ENCODE measurements at places on chromosomes 1 and 21.

GRCh38 chr1:200006711-200007110 lies 20.8 kb upstream of the NR5A2 start:
- DNase-seq, result no peak

DNA sequence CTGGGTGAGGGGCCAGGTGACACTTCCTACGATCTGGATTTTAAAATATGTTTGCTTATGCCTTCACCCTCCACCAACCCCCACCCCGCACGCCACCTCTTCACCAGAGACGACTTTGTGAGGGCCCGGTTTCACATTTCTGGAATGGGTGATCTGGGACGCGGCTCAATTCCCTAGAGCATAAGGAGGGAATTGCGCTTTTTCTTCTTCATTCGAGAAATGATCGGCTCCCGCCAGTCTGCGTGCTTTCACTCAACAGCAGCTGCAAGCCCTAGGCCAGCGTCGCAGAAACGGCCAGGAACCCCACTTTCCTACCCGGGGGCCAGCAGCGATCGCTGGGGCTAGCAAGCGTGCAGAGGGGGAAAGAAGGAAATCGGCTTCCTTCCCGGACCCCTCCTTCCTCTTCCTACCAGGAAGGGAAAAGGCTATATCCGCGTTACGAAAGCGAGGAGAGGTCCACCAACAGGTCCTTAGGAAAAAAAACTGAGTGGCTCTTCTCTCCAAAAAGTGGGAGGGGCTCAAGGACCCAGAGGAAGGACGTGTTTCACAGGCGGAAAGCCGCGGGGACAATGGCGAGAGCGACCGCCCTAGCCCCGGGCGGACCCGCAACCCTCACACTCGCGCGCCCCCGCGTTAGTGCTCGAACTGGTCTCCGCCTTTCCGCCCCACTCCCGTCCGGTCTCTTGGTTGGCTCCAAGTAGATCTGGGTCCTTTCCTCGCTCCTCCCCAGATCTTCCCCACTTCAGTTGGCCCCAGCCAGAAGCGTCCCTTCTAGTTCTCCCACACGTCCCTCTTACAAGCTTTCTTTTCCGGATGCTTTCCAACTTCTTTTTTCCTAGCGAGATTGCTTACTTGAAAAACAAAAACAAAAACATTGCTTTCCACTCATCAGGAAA lies 1.1 kb upstream of the ADAMTS1 start:
- DNase-seq, result peak; percentile 26

GRCh38 chr1:51636191-51636590 lies 19.3 kb downstream of the OSBPL9 start:
- DNase-seq, result no peak

DNA sequence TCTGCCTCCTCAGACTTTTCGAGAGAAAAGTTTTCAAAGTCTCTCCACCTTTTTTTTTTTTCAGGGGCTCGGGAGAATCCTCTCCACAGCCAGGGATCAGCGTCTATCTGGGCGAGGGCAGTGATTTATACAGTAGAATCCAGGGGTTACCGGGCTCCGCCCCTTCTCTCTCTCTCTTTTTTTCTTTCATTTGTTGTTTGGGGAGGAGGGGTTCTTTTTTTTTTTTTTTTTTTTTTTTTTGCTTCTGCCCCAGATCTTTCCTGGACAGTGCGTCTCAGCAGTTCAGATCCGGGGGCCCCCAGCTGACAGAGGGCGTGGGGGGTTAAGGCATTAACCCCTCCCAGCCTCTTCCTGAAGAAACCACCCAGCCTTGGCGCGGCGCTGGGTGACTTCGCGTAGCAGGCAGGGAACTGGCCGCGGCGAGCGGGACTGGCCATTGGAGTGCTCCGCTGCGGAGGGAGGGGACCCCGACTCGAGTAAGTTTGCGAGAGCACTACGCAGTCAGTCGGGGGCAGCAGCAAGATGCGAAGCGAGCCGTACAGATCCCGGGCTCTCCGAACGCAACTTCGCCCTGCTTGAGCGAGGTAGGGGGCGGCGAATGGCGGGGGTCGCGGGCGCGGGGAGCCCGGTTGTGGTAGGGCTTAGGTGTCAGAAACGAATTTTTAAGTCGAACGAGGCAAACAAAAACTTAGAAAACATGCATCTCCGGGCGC lies at the start of gene S1PR1:
S1PR1 (plus strand) TSS at position 504 of the 713 bp plus-strand sequence. CDS start 1,966 bp downstream, outside the sequence.
- peak; percentile 89 for DNase-seq

GRCh38 chr1:152179566-152179965 lies 20.5 kb upstream of the RPTN start:
- no peak for DNase-seq

DNA sequence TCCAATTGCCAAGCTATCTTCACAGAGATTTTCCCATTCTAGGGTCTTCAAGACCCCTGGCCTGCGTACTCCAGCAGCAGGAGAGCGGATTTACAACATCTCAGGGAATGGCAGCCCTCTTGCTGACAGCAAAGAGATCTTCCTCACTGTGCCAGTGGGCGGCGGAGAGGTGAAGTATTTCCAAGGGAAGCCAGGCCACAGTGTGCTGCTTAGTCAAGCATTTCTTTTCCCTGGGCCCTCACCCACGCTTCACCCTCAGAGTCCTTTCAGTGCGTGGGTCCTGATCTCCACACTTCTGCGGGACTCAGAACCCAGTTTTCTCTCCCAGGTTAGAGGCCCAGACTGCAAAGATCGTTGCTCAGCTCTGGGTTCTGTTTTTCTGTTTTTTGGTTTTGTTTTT lies 13.1 kb downstream of the CDCA8 start:
- DNase-seq, result no peak

- no peak for DNase-seq
Observed at GRCh38 chr1:36524359-36525062, 41.8 kb upstream of the CSF3R start.

- DNase-seq, result no peak
Observed at GRCh38 chr1:41813226-41813625, 105.5 kb downstream of the HIVEP3 start.

DNA sequence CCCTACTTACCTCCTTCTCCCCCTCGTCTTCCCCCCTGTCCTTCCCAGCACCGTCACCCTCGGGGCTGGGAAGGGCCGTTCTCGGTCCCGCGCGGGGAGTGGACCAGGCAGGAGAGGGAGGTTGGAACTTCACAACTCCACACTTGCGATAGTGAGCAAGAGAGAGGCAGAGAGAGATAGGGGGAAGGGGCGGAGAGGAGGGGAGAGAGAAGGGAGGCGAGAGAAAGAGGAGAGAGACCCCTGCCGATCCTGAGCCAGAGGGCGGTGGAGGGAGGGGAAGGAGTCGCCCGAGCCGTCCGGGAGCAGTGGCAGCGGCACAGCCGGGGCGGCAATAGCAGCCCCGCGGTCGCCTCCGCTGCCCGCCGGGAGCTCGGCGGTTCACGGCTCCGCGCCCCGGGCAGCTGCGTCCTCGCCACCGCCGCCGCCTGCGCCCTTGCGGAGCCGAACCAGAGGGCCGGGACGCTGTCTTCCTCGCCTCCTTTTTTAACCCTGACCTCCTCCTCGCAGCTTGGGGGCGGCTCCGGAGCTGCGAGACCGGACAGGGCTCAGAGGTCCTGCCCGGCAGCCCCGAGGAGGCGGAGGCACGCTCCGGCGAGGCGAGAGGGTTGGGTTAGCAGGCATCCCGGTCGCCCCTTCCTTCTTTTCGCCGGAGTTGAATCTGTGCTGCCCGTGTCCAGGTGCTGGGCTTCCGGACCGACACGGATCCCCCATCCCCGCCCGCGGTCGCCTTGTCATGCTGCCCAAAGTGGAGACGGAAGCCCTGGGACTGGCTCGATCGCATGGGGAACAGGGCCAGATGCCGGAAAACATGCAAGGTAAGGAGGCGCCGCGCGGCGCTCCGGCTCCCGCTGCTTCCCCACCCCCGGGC lies 11.7 kb downstream of the NR5A2 start:
- DNase-seq, result peak; percentile 47

DNA sequence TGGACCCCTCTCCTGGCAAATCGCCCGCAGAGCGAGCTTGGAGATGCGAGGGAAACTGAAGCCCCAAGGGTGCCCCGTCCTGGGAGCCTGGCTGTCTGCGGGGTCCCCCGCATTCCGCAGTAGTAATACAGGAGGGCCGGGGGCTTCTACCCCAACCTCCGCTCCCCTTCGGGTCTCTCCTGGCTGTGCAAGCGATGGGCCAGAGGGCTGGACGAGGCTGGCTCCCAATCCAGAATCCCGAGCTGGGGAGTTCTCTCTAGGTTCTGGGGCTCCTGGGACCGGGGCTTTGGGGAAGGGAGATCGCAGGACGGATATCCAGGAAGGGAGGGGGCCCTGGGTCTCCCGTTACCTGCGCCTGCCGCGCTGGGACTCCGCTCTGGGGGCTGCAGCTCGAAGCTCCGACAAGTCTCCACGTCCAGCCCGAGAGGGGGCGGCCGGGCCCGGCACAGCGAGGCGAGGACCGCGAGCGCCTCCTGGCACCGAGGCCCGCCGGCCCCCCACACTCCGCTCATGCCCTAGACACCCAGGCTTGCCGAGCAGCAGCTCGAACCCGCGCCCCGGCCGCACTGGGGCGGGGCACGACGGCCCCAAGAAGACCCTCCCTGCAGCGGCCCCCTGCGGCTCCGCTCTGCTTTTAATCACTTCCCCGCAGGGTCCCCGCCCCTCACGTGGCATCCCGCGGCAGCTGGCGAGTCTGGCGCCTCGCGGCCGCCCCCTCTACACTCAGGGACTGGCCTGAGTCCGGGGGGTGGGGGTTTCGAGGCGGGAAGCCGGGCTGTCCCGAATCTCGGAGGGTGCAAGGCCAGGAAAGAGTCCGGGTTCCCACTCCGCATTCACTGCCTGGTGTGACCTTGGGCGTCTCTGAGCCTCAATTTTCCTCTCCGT lies at the start of gene SYT6:
SYT6 (minus strand) TSS at position 609 of the 885 bp plus-strand sequence; CDS start at position 512, 97 bp downstream.
- no peak for DNase-seq

DNA sequence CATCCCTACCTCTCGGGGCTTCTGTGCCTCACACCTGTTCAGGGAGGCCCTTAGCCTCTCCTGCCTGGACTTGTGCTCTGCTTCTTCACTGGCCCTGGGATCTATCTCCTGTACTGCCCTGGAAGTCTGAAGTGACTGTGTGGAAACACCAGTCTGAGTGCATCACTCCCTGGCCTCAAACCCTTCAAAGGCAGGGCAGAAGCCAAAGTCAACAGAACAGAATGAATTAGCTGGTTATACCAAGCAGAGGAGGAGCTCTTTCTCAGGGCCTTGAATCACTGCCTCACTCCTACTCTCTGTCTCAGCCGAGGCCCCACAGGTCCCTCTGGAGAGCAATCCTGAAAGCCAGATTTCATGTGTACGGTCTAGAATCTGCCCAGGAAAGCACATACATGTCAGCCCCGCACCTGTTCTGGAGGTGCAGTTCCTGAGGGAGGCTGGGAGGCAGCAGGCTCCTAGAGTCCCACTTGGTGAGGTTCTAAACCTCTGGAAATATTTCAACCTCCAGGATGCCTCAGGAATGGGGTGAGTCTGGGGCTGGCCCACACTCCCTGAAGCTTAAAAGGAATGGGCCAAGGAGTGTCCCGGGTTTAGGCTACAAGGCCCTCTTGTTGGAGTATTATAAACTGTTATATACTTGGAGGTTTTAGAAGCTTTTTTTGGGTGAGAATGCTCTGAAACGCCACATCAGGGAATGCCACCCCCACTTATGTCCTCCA lies 98.3 kb downstream of the ABCA4 start:
- DNase-seq, result no peak

GRCh38 chr1:147472489-147472888 lies 68.8 kb upstream of the BCL9 start:
- no peak for DNase-seq

GRCh38 chr1:95733031-95733430 lies 499.0 kb downstream of the RWDD3 start:
- no peak for DNase-seq

- no peak for DNase-seq
Observed at GRCh38 chr1:247471445-247472016, 13.6 kb upstream of the OR2B11 start.

GRCh38 chr1:178973652-178974101 lies 52.0 kb upstream of the FAM20B start:
- DNase-seq, result no peak

DNA sequence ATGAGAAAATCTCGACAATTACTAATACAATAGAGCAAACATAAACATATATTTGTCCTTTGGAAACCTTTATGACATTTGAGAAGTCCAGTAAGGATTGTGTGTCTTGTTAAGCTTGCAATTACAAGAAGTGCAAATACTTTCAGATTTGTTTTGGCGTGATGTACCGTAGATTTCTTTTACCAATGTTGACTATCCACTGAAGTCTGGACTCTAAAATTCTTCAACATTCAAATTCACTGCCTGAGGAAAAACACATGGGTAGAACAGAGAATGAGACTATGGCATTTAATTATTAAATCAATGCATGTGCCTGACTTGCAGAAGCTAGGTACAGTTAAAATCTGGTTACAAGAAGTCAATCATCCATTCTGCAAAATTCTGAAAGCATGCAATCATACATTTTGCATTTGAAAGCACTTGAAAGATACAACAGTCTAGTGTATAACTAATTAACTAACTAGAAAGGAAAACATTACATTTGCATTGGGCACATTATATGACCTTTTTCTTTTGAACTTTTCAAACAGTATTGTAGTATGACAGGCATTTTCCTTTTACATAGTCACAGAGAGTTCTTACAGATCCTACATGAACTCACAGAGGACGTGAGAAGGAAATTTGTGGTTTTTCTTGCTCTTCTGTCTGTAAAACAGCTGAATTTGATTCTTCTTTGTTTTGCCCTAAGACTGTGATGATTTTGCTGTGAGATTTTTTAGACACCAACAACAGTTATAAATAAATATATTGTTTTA lies 511.1 kb upstream of the ADGRL4 start:
- no peak for DNase-seq

- no peak for DNase-seq
Observed at GRCh38 chr1:19124273-19124672, 85.8 kb downstream of the UBR4 start.

DNA sequence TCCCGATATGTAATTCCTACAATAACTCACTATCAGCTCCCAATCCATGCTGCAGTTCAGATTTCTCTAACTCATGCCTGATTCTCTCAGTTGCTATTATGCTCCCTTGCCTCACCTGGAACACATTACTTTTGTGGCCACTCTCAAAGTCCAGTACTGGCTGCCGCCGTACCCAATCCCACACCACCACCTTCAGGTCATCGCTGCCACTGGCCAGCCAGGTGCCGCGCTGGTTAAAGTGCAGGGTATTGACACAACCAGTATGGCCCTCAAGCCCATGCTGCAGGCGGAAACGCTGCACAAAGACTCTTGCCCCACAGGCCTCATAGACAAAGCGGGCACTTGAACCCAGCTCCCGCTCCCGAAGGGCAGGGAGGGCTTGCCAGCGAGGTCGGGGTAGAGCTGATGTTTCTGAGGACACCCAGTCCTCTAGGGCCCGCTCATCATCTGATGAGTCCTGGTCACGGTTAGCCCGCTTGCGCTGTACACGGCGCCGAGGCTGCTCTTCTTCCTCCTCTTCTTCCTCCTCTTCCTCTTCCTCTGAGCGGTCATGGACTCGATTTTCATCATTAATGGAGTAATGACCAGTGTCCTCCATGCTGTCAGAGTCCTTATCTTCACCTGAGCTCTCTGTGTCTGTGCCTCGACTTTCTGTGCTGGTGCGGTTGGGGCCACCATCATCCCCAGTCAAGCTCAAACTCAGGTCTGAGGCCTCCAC lies 22.6 kb downstream of the DCAF8 start:
- no peak for DNase-seq

GRCh38 chr1:183885142-183885735 lies 80.3 kb downstream of the RGL1 start:
- no peak for DNase-seq

All from activated naive CD4-positive, alpha-beta T cell treated with anti-CD3 and anti-CD28 coated beads, Interleukin-2, amount 10 ng/mL, durations not matched to agents 7 days and 5 days (primary cell).